Neural progenitor cell (in vitro differentiated cells): ENCODE measurements at places on chromosomes 12 and 14.

GRCh38 chr12:30884799-30885198 lies 41.7 kb upstream of the TSPAN11 start:
- DNase-seq: no peak

DNA sequence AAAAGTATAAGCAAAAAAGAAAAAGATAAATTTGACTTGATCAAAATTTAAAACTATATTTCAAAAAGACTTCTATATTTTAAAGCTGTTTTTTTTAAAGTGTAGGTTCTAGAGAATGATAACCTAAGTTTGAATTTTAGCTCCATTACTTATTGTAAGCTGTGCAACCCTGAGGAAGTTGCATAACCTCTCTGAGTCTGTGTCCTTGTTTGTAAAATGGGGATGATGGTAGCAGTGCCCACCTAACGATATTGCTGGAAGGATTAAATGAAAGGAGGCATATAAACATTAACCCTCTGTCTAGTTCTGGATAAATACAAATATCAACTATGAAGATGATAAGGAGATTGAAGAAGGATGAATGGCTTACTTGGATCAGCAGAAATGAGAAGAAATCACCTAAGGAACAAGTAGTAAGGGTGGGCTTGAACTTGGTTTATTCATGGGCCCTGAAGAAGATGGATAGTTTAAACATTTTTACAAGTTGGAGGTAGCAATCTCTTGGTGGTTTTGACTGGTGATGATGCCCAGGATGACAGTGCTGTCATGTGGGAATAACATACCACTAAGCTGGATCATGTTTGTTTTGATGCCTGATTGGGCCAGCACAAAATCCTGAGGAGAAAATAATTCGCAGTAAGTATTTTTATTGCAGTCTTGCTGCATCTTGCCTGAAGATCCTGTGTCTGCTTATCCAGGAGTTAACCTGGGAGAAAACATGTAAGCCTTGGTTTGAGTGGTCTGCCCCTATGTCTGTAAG lies 35.0 kb downstream of the TXNRD1 start:
- no peak for DNase-seq

DNA sequence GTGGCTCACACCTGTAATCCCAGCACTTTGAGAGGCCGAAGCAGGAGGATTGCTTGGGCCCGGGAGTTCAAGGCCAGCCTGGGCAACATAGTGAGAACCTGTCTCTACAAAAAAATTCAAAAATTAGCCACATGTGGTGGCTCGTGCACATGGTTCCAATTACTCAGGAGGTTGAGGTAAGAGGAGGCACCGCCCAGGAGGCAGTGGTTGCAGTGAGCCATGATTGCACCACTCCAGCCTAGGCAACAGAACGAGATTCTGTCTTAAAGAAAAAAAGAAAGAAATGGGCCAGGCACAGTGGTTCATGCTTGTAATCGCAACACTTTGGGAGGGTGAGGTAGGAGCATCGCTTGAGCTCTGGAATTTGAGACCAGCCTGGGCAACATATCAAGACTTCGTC lies 33.5 kb downstream of the MAP1LC3B2 start:
- no peak for DNase-seq

DNA sequence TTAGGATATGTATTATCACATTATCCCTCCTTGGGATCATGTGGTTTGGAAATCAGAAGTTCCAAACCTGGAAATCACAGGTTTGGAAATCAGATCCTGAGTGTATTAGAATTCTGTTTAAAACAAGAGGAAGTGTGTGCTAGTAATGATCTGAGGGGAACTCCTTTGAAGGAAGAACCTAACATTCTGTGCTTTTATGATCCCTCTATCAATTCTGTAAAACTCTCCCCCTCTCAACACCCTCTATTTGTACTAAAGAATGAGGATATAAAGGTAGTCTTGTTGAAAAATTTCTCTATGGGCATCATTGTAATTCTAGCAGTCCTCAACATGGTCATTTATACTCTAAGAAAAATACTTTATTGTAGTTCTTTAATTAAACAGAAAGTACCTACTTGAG lies 97.4 kb downstream of the SRGAP1 start:
- no peak for DNase-seq

DNA sequence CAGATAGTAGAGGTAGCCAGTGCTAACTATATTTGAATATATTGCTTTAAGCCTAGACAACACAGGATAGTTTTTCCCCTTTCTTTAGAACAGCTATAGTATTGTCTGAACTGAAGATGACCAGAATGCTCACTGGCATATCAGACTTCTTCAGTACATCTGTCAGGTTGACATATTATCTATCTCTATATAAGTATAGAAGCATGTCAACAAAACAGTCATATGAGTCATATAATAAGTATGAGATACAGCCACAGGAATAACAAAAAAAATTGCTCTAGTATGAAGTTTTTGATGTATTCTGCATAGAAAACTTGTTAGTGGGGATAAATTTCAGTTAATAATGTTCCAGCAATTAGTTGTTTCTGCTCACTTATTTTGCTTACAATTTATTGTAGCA lies 767.7 kb downstream of the LRFN5 start:
- no peak for DNase-seq
